ENCODE measurements at places on chromosomes 2 and 18. TPM values are rescaled to one million over a fixed set of nuclear protein-coding genes. Genes with fewer than 3 reads are reported as not detected.

The ACOXL gene
- 9.0 TPM for polyA plus RNA-seq

The GREB1L gene
- 0.29 TPM for polyA plus RNA-seq

The DSG1 gene
- polyA plus RNA-seq, result not detected

The ANKRD36C gene
- 16.8 TPM for polyA plus RNA-seq

The TMEM178A gene
- 10.3 TPM for polyA plus RNA-seq

The SLC19A3 gene
- polyA plus RNA-seq, result 4.2 TPM

The PLGLB2 gene
- 0.50 TPM for polyA plus RNA-seq

The ASPRV1 gene
- 0.54 TPM for polyA plus RNA-seq

The CXCR1 gene
- polyA plus RNA-seq, result not detected

The EMILIN2 gene
- 3.7 TPM for polyA plus RNA-seq

The ITM2C gene
- polyA plus RNA-seq, result 240 TPM

The BOLL gene
- polyA plus RNA-seq, result 1.1 TPM
